T47D (cell line): ENCODE measurements at places on chromosomes 4 and X.

DNA sequence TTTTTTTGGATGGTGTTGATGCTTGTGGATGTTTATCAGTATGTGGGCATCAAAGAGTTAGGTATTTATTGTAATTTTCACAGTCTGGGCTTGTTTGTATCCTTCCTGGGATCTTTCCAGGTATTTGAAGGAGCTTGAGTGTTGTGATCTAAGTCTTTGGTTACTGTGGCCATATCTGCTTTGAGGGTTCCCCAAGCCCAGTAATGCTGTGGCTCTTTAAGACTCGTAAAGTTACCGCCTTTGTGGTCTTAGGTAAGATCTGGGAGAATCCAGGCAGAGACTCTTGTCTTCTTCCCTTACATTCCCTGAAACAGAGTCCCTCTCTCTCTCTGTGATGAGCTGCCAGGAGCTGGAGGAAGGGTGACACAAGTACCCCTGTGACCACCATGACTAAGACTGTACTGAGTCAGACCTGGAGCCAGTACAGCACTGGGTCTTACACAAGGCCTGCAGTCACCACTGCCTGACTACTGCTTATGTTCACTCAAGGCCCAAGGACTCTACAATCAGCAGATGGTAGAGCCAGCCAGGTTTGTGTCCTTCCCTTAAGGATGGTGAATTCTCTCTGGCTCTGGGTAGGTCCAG, 62.2 kb downstream of the FMR1NB start:
- DNase-seq, result no peak

DNA sequence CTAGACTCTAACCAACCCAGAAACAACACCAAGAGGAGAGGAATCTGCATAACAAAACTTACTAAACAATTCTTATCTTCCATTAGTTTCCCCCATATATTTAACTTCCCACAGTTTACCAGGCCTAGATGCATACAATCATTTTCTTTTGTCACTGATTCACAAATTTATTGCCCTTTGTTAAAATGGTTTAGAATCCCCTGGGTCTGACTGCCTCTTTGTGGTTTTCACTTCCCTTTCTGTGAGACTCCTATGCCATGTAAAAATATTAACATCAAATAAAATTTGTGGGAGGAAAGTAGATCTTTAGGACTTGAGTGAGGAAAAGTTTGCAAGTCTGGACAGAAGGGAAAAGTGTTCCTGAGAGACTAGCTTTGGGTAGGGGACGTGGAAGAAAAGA, 393.8 kb upstream of the CNKSR2 start:
- no peak for DNase-seq

DNA sequence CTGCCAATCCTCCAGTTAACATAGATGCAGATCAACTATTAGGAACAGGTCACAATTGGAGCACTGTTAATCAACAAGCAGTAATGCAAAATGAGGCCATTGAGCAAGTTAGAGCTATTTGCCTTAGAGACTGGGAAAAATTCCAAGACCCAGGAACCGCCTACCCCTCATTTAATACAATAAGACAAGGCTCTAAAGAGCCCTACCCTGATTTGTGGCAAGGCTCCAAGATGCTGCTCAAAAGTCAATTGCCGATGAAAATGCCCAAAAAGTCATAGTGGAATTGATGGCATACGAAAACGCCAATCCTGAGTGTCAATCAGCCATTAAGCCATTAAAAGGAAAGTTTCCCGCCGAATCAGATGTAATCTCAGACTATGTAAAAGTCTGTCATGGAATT, 20.5 kb upstream of the TRIM61 start:
- DNase-seq, result no peak

- no peak for DNase-seq
Measured at GRCh38 chr4:185602397-185602796, 67.1 kb upstream of the PDLIM3 start.

GRCh38 chr4:8016527-8016926, 76.9 kb upstream of the AFAP1 start:
- no peak for DNase-seq

DNA sequence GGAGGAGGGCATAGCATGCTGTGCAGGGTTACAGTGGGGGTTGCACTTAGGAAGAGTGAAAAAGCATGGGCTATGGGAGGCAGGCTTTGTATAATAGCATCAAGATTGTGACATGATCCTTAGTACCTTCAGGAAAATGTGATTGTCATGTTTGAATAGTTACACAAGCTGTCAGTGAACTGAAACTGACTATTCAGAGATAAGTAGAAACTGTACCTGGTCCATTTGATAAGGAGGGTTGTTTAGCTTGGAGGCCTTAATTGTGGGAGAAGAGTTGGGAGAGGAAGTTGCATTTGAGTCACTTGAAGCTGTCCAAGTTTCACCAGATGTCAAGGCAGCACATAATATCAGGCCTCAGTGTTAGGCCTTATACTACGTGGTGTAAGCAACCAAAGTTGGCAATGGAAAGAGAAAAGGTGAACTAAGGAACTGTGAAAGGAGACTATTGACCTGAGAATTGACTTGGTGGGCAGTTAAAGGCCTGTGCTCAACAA, 85.0 kb downstream of the TEX13C start:
- no peak for DNase-seq

- DNase-seq, result peak; percentile 24
Measured at GRCh38 chrX:132216283-132216682, 3.0 kb downstream of the RAP2C start.
